ENCODE measurements at places on chromosomes 12 and 14. TPM values are rescaled to one million over a fixed set of nuclear protein-coding genes. Genes with fewer than 3 reads are reported as not detected.
A peak's percentile ranks its signal among the peaks of the same experiment; 100 is the strongest.

The ERP27 gene
- not detected for total RNA-seq

The MAX gene
- 112 TPM for total RNA-seq

- no peak for DNase-seq
These were observed 304.1 kb downstream of the ACSS3 start for GRCh38 chr12:81381951-81382350.

The GLTP gene
- 599 TPM for total RNA-seq

- no peak for DNase-seq
These were observed 47.9 kb downstream of the GALC start for GRCh38 chr14:87944987-87945604.

The GPX2 gene
- 13.1 TPM for total RNA-seq

- DNase-seq, result no peak
These were observed 84.4 kb downstream of the PPHLN1 start for GRCh38 chr12:42410340-42410739.

DNA sequence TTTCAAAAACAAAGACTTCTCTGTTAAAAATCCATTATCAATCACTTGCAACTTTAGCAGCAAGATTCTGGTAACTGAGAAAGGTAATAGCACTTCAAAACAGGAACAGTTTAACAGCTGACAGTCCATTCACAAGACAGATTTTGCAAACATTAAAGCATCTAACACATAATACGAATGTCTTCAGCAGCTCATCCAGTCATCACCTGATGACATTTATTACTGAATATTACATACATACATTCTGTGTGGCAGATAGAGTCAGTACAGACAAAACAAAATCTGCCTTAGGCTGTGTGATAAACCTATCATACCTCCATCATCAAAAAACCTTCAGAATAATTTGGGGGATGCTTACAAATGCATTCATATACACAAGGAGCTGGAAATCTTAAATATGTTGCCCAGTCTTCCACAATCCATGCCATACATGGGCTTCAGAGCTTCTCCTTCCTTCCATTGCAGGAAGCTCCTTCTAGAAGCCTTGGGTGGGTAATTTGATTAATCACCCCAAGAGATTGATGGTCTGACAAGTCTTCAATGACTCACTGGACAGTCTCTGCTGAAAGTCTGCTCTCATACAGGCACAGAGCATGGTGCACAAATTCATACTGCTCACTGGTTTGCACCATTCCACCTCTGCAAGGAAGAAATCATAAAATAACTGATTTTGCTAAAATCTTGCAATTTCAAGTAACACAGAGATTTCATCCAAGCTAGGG, 1.6 kb upstream of the PTPRB start:
- no peak for DNase-seq

DNA sequence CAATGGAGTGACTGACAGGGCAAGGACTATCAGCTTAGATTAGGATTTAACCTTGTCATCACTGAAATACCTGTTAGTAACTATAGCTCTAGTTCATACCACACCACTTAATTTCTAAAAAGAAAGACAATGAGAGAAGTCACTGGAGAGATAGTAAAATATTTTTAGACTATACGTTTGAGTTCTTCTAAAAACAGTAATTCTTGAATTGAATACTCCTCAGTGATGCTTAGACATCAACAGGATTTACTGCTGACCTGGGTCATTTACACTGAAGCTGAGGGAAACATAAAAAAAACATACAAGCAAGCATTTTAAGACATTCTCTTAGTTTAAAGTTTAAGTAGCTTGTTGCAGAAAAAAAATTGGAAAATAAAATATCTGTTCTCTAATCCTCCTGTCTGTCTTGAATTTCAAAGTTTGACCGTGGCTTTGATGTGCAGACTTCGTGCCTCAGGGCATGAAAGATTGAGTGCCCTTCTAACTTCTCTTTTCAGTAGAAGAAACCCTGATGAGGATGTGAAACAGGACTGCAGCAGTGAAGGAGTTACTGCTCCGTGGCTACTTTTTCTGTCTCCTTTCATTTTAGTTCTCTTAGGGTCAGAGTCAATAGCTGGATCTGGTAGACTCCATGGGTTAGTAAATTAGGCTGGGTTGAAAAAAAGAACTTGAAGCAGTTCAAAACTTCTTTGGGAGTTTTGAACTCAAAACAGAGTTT, 172.2 kb downstream of the PTPRO start:
- no peak for DNase-seq

DNA sequence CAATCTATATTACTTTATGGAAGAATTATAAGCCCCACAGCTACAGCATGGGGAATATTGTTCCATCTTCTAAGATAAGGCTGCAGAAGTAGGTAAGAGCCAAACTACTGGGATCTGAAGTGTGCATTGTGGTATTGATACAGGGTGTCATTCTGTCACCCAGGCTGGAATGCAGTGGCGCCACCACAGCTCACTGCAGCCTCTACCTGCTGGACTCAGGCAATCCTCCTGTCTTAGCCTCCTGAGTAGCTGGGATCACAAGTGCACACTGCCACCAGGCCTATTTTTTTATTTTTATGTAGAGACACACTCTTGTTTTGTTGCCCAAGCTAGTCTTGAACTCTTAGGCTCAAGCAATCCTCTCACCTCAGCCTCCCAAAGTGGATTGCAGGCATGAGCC, 21.3 kb upstream of the DIP2B start:
- DNase-seq, result no peak

GRCh38 chr14:36658123-36659009, 3.3 kb upstream of the PAX9 start:
- no peak for DNase-seq

DNA sequence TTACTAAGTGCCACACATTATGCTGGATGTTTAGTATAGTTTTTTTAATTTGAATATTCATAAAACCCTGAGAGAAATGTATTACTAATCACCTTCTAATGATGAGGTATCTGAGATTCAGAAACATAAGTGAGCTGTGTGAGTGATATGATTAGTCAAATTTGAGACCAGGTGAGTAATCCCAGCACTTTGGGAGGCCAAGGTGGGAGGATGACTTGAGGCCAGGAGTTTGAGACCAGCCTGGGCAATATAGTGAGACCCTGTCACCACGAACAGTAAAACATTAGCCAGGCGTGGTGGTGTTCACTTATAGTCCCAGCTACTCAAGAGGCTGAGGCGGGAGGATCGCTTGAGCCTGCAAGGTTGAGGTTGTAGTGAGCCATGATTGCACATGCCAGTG, 438.4 kb downstream of the RAD51B start:
- no peak for DNase-seq

GRCh38 chr14:22202313-22202712, 386.7 kb downstream of the DAD1 start:
- no peak for DNase-seq

The ANKS1B gene
- total RNA-seq, result 10.0 TPM

- DNase-seq, result no peak
These were observed 6.0 kb downstream of the KITLG start for GRCh38 chr12:88574278-88574677.

DNA sequence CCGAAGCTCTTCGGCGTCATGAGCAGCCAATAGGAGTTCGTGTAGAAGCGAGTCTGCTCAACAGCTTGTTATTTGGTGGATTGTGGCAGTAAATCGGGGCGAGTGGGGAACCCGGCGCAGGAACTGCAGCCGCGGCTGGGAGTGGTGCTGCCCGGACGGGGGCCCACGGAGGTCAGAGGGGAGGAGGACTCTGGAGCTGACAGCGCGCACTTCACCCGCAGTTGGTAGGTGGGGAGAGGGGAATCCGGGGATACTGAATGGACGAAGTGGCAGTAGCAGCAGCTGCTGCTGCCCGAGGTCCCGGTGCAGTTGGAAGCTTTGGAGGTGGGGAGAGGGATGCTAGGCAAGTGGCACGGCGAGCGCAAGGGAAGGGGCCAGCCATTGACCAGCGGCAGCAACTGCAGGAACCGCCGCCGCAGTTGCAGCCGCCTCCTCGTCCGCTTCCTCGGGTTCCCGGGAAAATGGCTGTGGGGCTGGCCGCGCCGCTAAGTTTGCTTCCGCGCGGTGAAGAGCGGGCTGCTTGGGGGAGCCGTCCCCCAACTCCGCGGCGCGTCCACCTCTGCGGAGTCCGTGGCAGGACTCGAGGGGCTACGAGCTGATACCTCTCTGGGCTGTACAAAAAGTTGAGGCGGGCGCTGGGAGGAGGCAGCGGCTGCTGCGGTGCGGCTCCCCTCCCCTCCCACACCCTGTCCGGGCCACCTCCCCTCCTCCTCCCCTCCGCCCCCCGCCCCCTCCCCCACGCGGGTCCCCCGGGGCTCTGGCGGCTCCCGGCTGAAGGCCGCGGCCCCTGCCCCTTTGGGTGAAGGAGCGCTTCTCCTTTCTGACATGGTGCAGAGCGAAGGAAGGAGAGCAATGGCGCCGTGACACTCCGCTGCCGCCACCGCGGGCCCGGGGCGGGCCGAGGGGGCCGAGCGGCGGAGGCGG, at the start of gene ARID4A:
Gene ARID4A, plus strand, starts transcription at position 79 of the 924 bp plus-strand sequence. CDS start 1,300 bp downstream, outside the sequence.
- peak; percentile 94 for DNase-seq

- DNase-seq, result no peak
These were observed 1.5 kb downstream of the MYF6 start for GRCh38 chr12:80708975-80709328.

The COCH gene
- 7.9 TPM for total RNA-seq

GRCh38 chr14:75286313-75286712, 7.7 kb downstream of the FOS start:
- DNase-seq, result no peak

GRCh38 chr12:105748806-105749600, 389.8 kb downstream of the NUAK1 start:
- no peak for DNase-seq

GRCh38 chr14:41605550-41606281, 960 bp upstream of the LRFN5 start:
- no peak for DNase-seq

GRCh38 chr12:9880532-9881078, 684 bp upstream of the KLRF2 start:
- DNase-seq, result no peak

The KERA gene
- total RNA-seq, result not detected
